GM12878 (cell line): ENCODE measurements at places on chromosomes 3 and 15. TPM values are rescaled to one million over a fixed set of nuclear protein-coding genes. Genes with fewer than 3 reads are reported as not detected.

The BFSP2 gene
- 15.9 and 18.3 TPM in 2 replicates for polyA plus RNA-seq

The NR1I2 gene
- 0.28 and 0.47 TPM in 2 replicates for polyA plus RNA-seq

GRCh38 chr3:82165266-82165665 lies 403.8 kb upstream of the GBE1 start:
- no peak for DNase-seq

The NR1D2 gene
- 0.56 and 0.67 TPM in 2 replicates for polyA plus RNA-seq

DNA sequence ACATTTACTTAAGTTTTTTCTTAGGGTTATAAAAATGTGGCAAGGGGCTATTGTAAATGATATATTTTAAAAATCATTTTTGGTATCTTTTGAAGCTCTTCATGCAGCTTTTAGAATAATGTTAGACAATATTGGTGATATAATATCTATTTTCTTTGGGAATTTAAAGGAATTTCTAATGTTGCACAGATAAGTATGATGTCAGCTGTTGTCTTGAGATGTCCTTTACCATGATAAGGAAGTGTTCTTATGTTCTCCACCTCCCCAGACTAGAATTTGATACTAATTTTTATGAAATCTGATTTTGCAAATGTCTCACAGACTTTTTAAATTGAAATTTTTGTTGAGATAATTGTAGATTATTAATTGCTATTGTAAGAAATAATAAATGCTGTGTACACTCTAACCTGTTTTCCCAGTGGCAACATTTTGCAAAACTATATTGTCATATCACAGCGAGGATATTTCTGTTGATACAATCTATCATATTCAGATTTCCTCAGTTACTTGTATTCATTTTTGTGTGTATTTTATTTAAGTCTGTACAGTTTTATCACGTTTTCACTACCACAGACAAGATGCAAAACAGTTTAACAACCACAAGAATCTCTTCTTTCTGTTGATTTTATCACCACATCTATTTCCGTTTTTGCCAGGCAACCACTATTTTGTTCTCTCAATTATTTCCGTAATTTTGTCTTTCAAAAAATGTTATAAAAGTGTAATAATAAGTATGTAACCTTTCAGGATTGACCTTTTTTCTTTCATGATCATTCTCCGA lies 55.4 kb downstream of the SPRED1 start:
- no peak for DNase-seq
